ENCODE measurements at places on chromosomes 6 and 20.

GRCh38 chr6:4809999-4810918 lies 34.1 kb downstream of the CDYL start:
- no peak for DNase-seq

- DNase-seq: no peak
Observed at GRCh38 chr6:34423254-34423653, 2.6 kb downstream of the RPS10 start.

- DNase-seq: no peak
Observed at GRCh38 chr6:1917626-1918371, 308.1 kb downstream of the FOXC1 start.

DNA sequence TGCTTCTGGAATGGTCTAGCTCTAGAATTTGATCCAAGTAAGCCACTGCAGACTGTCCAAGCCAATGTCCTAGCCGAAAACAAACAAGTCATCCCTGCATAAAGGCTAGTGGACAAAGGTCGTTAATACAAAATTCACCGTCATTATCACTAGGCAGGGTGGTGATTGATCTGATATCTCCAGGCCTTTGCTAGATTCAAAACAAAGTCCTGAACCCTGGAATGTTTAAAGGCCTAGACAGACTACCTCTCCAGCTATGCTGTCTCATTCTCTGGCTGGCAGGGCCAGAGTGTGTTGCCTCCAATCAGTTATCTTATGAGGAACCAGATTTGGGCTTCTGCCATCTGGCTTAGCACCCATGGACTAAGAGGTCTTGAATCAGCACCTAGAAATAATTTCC lies 38.3 kb downstream of the MAP7 start:
- no peak for DNase-seq

DNA sequence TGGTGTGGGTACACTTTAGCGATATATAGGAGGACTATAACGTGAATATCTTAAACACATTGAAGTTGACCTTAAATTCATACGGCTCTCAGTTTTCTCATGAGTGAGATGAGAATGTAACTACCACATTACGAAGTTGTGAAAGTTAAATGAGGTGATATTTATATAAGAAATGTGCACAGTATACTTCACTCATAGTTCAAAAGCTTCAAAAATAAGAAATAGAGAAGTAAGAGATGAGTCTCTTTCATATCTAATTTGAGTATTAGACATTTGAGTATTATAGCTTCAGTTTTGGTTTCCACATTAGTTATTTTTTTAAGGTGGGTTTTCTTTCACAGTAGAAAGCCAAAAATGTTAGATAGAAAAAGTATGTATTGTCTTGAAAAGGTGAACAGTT lies 183.3 kb downstream of the NKAIN2 start:
- no peak for DNase-seq

DNA sequence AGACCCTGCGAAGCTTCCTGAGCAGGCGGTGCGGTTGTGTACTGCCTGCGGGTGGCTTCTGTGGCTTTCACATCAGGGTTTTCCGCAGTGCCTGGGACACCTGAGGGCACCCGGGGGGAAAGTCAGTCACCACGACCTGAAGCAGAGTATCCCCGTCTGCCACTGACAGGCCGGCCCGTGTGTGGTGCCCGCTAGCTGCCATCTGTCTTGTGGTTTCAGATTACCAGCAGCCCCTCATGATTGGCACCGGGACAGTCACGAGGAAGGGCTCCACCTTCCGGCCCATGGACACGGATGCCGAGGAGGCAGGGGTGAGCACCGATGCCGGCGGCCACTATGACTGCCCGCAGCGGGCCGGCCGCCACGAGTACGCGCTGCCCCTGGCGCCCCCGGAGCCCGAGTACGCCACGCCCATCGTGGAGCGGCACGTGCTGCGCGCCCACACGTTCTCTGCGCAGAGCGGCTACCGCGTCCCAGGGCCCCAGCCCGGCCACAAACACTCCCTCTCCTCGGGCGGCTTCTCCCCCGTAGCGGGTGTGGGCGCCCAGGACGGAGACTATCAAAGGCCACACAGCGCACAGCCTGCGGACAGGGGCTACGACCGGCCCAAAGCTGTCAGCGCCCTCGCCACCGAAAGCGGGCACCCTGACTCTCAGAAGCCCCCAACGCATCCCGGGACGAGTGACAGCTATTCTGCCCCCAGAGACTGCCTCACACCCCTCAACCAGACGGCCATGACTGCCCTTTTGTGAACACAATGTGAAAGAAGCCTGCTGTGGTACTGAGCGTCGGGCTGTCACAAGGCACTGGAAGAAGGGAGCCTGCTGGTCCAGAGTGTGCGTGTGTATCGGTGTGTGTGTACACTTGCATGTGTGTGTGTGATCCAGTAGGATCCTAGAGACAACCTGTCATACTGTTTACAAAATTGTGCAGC lies 54.4 kb downstream of the GOPC start:
- DNase-seq: peak; percentile 17

DNA sequence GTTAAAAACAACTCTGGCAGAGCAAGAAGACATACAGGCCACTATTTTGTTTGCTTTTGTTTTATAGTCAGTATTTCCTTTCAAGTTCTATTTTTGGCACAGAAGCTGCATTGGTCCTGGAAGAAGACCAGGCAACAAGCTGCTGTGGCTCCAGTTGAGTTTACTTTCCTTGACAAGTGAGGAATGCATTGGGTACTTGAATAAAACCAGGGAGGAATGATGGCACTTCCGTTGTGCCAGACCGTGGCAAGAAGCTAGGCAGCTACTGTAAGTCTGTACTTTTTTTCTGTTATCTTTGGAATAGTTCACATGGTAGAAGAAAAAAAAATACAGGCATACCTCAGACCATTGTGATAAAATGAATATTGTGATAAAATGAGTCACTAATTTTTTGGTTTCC lies 66.3 kb downstream of the NCOA3 start:
- no peak for DNase-seq

DNA sequence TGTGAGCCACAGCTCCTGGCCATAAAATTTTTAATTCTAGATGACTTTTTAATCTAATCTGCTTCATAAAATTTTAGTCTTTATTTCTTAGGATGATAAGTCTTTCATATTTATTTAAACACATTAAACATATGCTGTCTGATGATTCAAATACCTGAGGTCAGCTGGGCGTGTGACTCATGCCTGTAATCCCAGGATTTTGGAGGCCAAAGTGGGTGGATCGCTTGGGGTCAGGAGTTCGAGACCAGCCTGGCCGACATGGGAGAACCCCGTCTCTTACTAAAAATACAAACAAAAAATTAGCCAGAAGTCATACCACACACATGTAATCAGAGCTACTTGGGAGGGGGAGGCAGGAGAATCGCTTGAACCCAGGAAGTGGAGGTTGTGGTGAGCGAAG lies 53.1 kb downstream of the RBM24 start:
- no peak for DNase-seq

GRCh38 chr6:22656706-22657351 lies 87.5 kb downstream of the HDGFL1 start:
- DNase-seq: no peak
